Skin of body (tissue), 3 donors: ENCODE measurements at places on chromosomes 11 and 22. TPM values are rescaled to one million over a fixed set of nuclear protein-coding genes. Genes with fewer than 3 reads are reported as not detected.

The CBLIF gene
- total RNA-seq = not detected

The CCDC89 gene
- 1.8 TPM for total RNA-seq

The MUC6 gene
- under 0.01 TPM for total RNA-seq

The CD59 gene
- 79.6 TPM for total RNA-seq

The TMEM191B gene
- total RNA-seq = 0.59 TPM

The IL17REL gene
- not detected for total RNA-seq

The SAA1 gene
- not detected for total RNA-seq

The PTPRCAP gene
- 0.89 TPM for total RNA-seq

The CREB3L1 gene
- 27.1 TPM for total RNA-seq

- DNase-seq = no peak
These were observed 83.7 kb downstream of the SERGEF start for GRCh38 chr11:17929171-17929570.

GRCh38 chr22:49153921-49154320, 673.8 kb downstream of the BRD1 start:
- no peak for DNase-seq

- DNase-seq = no peak
These were observed 804 bp upstream of the CREBZF start for GRCh38 chr11:85665733-85666132.

DNA sequence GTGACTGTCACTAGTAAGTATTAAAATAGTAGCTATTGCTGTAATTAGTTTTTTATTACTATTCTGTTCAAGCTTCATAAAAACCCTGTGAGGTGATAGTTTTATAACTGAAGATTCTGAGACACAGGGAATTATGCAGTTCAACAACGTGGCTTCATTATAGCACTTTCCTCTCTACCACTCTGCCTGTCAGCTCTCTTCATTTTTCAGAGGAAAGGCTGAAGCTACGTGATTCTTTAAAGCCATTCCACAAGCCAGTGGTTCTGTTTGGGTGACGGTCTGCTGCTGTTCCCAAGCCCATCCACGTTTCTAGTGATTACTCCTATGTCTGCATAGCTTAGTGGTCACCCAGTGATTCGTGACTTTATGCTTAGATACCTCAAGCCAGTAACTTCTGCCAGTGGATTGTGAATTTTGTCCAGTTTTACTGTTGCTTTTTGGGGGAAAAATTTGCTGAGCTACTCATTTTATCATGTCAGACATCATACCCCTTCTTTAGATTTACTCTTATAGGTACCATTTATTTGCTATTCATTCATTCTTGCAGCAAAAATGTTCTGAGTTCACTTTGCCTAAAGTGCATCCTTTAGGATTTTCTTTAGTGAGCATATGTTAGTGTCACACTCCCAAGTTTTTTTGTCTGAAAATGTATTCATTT, 59.8 kb downstream of the UVRAG start:
- DNase-seq = no peak

- peak; percentile 16 for DNase-seq
These were observed 9.4 kb downstream of the EHD1 start for GRCh38 chr11:64868904-64869570.

GRCh38 chr22:50504369-50505211, 2.9 kb downstream of the LMF2 start:
- DNase-seq = no peak

DNA sequence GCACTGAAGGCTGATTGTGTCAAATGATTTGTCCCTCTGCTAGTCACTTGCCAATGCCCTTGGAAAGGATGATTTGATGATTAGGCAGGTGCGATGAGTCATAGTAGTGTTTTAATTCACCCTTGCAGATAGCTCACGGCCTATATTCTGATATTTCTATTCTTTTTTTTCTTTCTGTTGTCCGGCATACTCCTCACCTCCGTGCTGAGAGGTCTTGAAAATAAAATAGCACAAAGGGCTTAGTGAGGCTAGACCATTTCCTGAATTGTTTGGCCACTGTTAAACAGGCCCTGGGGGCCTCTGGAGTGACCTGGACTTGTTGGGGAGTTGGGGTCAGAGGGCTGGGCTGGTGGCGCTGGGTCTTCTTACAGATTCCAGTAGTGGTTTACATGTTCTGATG, 99.8 kb downstream of the ZBTB16 start:
- no peak for DNase-seq

DNA sequence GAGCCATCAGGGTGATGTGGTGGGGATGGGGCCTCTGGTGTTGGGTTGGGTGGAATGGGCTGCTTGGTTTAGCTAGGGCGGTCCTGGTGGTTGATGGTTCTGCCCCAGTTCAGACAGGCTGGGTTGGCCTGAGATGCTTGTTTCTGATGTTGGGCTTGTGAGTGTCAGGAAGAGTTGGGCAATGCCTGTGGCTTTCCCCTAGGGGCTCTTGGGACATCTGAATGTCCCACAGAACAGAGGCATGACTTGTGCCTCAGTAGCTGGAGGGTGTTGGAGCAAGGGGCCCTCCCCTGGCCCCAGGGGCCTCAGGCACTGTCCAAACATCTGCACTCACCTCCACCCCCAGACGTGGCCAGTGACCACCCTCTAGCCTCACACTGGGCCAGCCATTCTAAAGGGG, 14.0 kb upstream of the CTSD start:
- DNase-seq = no peak

DNA sequence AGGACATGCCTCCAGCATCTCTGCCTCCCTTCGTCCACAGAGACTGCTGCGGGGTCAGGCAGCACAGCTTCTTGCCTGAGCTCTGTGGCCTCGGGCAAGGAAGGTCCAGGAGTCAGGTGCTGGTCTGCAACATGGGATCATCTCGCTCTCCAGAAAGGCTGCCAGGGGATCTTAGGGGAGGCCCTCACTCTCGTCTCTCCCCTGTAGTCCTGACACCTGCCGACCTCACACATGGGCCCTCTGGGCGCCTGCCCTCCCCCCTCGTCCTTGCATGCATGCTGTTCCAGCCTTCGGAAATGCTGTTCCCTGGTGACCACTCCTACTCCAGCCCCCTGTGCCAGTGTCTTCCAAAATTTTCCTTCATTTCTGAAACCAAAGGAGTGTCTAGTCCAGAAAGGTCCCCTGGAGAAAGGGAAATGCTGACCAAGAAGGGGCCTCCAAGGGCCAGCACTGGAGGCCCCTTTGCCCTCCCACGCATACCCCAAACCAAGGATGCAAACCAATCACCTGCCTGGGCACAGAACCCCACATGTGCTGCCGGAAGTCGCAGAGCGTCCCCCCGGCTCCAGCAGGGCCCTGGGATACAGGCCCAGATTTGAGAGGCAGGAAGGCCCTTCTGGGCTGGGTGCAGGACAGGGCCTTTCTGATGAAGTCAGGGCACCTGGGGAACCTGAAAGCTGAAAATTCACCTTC, 41.0 kb downstream of the IGF2 start:
- DNase-seq = no peak

DNA sequence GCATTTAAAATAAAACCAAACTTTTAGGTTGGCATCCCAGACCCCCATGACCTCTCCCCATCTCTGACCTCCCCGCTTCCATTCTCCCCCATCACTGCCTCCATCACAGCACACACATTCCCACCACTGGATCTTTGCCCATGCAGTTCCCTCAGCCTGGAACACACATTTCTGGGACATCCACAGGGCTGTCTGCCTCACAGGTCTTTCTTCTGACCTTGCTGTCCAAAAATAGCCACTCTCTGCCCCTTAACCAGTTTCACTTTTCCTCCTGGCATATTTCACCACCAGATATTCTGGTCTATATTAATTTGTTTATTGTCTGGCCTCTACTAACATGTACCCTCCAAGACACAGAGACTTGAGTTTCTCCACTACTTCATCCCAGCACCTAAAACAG, 75.2 kb upstream of the PRDM11 start:
- DNase-seq = no peak

DNA sequence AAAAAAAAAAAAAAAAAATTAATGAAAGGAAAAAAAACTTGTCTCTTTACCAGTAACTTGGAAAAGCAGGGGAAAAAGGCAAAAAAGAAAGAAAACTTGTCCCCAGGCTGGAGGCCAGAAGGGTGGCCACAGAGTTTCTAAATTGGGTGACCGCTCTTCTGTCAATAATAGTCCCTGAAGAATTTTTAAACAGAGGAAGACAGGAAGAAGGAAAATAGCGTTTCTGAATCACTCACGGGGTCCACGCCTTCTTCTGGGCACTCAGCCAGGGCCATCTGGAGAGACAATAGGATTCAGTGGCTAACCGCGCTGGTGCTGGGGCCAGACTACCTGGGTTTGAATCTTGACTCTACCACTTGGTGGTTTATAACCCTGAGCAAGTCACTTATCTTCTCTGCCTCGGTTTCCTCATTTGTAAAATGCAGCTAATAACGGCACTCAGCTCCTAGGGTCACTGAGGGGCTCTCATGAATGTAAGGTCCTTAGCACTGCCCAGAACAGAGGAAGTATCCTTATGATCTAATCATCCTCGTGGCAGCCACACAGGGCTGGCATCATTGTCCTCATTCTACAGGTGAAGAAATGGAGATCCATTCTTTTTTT, 7.0 kb downstream of the C11orf86 start:
- peak; percentile 41 for DNase-seq

GRCh38 chr11:2186669-2187279, 15.2 kb upstream of the TH start:
- DNase-seq = no peak

GRCh38 chr11:16737818-16738192, 642 bp upstream of the C11orf58 start:
- peak; percentile 61 for DNase-seq

DNA sequence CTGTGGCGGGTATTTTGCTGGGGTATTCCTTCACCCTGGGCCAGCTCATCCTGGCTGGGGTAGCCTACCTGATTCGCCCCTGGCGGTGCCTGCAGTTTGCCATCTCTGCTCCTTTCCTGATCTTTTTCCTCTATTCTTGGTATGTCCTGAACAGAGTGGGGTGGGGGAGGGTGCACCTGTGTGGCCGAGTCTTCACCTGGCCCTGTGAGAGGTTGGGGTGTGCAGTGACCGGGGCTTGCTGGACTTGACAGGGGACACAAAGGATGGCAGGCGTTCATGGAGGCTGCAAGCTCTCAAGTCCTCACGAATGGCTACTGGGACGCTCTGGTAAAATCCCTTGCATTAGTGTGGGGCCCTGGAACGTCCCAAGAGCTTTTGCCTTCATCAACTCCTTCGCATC, 39.3 kb downstream of the CAPN1 start:
- DNase-seq = no peak

DNA sequence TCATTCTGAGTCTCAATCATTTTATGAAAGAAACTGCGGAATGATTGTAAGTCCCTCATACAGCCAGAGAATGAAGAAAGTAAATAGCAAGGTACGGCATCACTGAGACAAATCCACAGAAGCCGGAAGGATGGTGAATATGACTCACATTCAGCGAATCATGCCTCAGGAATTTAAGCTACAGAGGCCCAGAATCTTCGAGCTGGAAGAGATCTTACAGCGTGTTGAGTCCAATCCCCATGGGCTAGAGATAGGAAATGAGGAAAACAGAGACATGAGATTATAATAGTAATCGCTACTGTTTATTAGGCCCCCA, 173.2 kb downstream of the KIF18A start:
- DNase-seq = no peak

DNA sequence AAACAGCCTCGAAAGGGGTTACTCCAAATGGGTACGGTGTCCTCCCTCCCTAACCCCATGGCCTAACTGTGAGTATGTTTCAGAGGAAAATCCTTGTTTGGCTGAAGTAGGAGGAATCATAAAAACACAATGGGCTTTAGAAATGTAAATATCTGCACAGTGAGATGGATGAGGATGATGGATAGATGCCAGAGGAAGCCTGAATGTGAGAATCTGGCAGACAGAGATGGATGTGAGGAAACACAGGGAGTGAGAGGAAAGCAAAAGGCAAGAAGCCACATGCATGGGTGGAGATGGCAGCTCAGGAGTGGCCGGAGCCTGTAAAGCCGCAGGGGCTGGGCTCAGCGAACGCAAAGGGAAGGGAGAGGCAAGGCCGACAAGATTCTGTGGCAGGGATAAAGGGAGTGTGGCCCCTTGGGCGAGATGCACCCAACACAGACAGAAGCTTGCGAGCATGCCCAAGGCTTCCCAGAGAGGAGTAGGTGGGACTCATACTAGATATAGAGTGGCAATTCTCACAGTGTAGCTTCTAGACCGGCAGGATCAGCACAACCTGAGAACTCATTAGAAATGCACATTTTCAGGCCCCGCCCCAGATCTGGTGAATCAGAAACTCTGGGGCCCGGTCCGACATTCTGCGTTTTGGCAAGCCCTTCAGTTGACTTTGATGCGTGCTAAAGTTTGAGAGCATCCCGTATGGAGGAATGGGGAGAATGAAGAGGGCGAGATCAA, 237.3 kb upstream of the CADM1 start:
- DNase-seq = peak; percentile 58

- DNase-seq = no peak
These were observed 88.6 kb upstream of the LMO1 start for GRCh38 chr11:8352103-8352875.

DNA sequence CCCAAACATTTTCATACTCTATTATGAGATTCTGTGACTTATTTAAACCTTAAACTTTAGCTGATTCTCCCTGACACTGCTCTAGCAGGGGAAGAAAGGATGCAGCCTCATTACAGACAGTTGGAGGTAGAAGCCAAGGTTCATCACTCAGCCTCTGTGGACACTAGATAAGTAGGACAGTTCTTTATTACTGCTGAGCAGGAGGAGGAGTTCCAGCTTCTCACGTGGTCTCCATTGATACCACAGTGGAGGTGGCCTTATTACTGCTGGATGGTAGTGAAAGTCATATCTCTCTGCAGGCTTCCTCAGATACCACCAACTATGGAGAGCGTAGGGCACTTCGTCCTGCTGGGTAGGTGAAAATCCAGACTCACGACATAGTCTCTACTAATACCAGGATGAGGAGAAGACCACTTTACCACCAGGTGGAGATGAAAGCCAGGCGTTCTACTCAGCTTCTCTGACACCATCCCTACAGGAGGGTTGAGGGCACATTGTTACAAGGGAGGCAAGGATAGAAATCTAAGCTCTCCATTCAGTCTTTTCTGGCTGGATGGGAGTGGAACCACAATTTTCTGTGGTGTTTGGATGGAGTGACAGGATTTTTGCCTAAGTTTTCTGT, 13.1 kb upstream of the ANGPTL5 start:
- no peak for DNase-seq

- no peak for DNase-seq
These were observed 333 bp upstream of the CD3E start for GRCh38 chr11:118304227-118304567.

GRCh38 chr22:31734512-31734911, 15.4 kb downstream of the PRR14L start:
- DNase-seq = no peak

GRCh38 chr22:47432683-47433082, 670.2 kb downstream of the TBC1D22A start:
- no peak for DNase-seq

GRCh38 chr11:36116161-36116560, 172.3 kb downstream of the LDLRAD3 start:
- DNase-seq = peak; percentile 26
